ENCODE measurements at places on chromosomes 7 and 10.
A peak's percentile ranks its signal among the peaks of the same experiment; 100 is the strongest.

GRCh38 chr7:37825038-37825437 is 23.4 kb upstream of the NME8 start:
- DNase-seq, result no peak

- no peak for DNase-seq
These were observed 1412.4 kb upstream of the CELF2 start for GRCh38 chr10:9605231-9605630.

DNA sequence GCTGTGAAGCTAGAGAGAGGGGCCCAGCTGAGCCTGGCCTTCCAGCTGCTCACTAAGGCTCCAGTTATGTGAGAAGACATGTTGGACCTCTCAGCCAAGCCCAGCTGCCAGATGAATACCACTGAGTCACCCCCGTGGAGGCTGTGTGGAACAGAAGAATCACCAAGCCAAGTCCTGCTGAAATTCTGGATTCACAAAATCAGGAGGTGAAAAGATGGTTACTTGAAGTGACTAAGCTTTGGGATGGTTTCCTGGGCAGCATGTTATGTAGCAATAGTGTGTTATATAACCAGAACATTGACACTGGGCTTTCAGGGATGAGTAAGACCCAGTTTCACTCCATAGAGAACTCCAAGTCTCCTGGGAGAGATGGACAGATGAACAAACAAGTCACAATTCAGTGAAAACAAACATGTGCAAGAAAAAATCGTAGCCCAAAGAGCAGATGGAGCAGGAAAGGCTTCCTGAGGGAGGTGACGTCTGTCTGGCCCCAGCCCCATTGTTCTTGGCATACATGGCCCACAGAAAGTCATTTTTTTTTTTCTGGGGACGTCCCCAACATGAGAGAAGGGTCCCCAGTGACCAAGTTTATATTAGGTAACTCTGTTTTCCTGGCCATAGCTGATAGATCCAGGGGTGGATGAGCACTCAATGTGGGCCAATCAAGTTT is 64.1 kb upstream of the PDZD8 start:
- peak; percentile 6 for DNase-seq

DNA sequence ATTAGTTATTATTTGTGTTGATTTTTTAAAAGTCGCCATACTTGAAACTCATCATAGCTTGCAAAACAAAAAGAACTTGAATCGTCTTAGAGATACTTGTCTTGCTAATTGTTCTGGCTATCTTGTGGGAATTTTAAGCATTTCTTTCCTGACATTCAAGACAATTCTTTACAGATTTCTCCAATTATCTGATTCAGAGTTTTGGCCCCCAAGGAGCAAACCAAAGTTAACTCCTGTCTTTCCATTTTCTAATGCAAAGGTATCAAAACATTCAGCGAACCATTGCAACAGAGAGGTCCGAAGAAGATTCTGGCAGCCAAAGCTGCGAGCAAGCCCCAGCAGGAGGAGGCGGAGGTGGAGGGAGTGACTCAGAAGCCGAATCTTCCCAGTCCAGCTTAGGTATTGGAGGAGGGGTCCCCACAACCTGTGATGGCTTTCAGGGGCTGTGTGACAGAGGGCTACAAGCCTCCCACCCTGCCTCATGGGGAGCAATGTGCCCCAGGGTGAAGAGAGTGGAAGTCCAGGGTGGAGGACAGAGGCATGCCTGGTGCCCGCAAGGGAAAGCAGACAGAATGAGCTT is 119.4 kb upstream of the STK17A start:
- DNase-seq, result no peak

DNA sequence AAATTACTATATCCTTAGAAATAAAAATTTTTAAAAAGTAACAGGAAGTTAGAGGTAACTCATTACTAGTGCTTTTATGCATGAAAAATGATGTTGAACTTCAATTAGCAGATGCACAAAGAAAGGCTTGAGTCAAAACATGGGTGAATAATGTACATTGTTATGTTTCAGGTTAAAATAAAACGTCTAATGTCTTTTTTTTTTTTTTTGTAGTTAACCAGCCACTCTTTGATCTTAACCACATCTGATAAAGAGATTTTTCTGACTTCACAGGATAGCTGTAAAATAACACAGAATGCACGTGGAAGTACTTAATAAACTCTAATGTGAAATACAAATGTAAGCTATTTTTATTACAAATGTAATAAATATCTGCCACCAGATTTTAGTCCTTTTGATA is 61.7 kb downstream of the GSAP start:
- DNase-seq, result no peak

- DNase-seq, result no peak
These were observed 17.5 kb downstream of the FAM20C start for GRCh38 chr7:209906-210305.

GRCh38 chr7:53628775-53629174 is 593.3 kb downstream of the POM121L12 start:
- DNase-seq, result no peak

- no peak for DNase-seq
These were observed 204.4 kb upstream of the CCDC6 start for GRCh38 chr10:60110739-60111138.

All from pons (tissue), 1 donor.